ENCODE measurements at places on chromosomes 1 and 21.

DNA sequence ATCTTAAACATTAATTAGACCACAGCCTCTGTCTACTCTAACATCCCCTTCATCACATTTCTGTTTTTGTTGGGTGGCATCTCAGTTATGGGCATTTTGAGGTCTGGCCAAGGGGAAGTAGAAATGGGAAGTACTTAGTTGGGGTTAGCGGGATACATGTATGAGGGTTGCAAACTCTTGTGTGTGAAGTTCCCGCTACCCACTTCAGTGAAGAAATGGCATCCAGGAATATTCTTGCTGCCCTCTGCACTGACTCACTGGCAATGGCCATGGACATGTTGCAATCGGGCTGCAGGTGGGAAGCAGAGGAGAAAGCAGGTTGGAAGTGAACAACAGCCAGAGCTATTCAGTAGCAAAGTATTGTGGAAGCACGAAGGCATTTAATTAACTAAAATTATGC is 7.4 kb downstream of the CD48 start:
- DNase-seq: no peak

GRCh38 chr1:1118011-1118875 is 2.4 kb upstream of the C1orf159 start:
- no peak for DNase-seq

DNA sequence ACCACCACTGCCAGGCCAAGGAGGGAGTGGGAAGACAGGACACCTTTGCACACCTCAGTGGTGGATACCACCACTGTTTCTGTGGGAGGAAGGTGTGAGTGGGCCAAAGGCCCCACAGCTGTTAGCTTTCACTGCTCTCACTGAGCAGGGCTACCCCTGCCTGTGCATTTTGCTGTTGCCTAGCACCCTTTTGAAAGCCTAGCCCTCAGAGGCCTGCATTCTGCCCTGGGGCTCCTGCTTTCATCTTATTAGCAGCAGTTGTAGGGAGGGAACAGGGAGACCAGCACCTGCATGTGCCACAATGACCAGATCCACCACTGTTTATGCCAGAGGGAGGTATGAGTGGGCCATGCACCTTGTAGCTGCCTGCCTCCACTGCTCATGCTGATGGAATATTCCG is 110.9 kb upstream of the C21orf91 start:
- no peak for DNase-seq

DNA sequence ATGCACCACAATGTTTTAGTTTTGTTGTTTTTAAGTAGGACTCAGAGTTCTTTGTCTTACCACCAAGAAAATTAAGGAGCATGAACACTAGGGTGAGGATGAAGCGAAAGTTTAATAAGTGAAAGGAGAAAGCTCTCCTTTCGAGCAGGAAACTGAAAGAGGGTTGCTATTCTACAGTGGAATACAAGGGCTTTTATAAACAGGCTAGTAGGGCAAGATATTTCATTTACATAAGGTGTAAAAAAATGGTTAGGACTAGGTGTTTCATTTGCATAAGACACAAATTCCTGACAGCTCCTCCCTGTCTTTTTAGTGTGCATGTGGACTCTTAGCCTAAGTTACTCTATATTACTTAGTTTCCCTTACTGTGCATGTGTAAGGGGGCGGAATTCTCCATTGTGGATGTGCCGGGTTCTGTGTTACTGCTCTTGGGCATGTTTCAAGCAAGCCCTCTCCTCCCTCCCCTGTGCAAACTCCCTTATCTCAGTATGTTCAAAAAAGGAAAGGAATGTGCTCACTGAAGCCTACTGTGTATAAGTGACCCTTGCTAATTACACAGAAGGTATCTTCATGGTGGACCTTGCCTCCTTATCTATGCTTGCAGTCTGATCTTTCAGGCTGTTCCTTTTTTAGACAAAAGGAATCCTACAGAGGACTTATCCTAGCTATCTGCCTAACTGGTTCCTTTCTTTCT is 7.3 kb downstream of the TSHB start:
- DNase-seq: no peak
